Hepatic stellate cell (primary cell): ENCODE measurements at places on chromosomes 4 and X.

DNA sequence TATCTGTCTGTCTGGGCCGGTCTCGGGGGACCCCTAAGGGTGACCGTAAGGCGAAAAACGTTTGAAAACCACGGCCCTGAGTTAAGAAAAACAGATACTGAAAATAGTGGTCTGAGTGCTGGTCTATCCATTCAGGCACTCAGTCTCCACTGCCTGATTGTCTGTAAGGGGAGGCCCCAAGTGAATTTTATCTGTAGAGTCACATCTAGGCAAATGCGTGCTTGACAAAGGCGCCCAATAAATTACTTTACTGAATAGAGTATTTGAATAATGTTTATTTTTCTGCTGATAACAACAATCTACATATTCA is 465 bp downstream of the HNRNPH2 start:
- DNase-seq, result no peak

- DNase-seq, result no peak
Observed at GRCh38 chr4:36211084-36211483, 33.2 kb downstream of the ARAP2 start.

GRCh38 chr4:128649575-128650205 is 159.8 kb upstream of the JADE1 start:
- DNase-seq, result peak; percentile 48

DNA sequence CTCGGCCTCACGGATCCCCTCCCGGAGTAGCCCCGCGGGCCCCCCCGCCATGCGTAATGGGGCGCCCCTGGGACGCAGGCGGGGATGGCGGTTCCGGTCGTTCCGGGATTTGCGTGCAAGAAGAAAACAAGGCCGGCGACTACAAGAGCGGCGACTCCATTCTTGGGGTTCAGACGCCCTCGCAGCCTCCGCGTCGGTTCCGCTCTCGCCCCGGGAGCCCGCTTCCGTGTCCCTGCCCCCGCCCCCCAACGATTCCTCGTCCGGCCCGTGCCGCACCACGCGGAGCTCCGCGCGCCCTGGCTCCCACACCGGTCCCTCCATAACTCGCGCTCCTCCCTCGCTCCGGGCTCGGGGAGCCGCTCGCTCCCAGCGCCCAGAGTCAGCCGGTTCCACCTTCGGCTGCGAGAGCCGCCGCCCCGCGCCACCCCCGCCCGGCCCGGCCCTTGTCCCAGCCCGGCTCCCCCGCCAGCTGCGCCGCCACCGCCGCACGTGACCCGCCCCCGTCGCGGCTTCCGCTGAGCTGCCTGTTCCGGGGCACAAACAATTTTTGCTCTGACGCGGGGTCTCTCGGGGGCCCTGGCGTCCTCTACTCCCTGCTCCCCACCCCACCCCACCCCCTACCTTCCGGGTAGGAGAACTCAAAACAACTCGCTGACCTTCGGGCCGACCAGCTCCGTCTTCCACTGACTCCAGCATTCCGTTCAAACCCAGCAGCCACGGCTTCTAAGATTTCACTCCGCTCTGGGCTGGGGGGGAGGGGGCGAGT is 78.8 kb upstream of the BCOR start:
- peak; percentile 50 for DNase-seq

DNA sequence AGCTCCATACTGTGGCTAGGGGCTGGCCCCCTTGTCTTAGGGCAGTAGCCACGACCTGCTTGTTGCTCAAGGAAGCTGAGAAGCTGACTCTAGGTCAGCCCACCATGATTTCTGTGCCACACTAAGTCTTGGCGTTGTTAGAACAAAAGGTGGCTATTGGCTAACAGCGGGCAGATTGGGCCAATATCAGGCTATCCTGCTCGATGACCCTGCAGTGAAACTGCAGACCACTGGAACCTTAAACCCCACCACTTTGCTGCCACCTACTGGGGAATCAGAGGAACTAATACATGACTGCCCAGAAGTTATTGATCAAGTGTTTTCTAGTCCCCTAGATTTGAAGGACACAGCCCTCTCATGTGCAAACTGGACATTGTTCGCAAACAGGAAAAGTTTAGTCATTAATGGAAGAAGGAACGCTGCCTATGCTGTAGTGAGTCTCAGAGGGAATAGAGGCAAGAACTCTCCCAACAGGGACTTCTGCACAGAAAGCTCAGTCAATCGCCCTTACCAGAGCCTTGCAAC is 17.0 kb upstream of the PAPSS1 start:
- DNase-seq, result peak; percentile 37

- DNase-seq, result no peak
Observed at GRCh38 chr4:89398146-89398545, 90.5 kb upstream of the GPRIN3 start.

DNA sequence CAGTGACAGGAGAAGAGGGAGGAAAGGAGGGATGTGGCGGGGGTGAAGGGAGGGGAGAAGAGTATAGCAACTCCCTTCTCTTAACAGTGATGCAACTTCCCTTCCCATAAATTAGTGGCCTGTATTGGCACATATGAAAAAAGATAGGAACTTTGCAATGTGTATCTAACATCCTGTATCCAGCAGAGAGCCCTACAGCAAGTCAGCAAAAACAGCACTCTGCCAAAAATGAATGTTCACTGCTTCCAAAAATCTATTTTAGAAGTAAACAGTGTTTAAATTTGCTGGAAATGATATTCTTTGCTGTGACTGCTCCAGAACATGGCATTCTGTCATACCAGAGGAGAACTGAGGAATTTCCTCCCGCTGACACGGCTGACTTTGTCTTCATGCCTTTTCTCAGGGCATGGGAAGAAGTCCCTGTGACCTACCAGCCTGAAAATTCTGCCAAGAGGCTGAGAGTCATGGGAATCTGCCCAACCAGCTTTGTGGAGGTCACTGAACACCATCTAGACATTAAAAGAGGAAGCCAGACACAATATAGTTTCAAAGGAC is 343.4 kb upstream of the RASGEF1B start:
- no peak for DNase-seq

DNA sequence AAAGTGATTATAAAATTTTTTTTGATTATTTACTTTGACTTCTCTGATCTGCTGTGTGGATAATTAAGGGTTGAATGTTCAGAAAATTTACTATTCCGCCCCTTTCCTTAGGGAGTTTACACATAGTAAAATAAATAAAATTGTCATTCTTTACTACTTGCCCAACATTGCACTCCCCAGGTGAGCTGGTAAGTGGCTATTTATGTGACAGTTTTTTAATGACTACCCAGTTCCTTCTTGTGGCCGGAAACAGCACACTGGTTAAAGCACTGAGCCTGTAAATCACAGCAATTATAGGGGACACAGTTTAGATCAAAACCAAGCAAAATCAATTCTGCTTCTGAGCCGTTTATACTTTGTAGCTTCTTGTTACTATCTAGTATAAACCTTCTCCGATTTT is 158.1 kb downstream of the FHIP1A start:
- no peak for DNase-seq

DNA sequence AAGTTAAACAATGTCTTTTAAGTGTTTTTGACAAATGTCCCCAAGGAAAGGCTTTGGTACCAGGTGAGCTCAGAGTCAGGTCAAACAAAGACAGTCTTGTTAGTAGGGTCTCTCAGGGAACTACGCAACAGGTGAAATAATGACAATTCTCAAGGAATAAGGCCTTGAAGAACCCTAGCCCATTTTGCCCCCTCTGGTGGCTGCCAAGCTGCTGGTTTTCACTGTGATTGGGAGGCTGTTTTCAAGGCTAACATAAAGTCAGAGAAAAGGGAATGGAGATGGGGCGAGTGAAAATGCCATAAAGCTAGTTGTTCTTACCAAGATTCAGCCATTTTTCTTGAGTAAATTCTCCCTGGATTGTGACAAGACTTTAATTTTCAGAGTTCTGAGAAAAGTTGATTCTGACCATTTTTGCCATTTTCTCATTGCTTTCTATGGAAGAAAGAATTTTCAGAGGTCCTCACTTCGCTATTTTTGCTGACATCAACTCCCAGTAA is 58.7 kb downstream of the RWDD4 start:
- no peak for DNase-seq
